ENCODE measurements at places on chromosomes 4 and X.

DNA sequence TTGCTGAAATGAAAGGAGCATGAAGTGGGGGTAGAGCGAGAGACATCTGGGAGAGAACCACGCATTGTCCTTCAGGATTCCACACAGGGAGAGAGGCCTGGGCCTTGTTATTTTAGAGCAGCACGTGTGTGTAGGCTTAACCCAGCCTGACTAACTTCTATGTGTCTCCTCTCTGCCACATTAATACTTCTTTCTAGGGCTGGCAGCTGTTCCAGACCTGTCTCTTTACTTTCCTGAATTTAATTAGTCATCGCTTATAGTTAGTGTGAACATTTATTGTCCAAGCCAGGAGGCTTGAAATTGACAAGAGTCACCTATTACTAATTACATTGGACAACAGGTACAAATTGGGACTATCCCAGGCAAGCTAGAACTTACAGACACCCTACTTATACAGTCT lies 51.3 kb downstream of the SMAD1 start:
- DNase-seq = no peak

DNA sequence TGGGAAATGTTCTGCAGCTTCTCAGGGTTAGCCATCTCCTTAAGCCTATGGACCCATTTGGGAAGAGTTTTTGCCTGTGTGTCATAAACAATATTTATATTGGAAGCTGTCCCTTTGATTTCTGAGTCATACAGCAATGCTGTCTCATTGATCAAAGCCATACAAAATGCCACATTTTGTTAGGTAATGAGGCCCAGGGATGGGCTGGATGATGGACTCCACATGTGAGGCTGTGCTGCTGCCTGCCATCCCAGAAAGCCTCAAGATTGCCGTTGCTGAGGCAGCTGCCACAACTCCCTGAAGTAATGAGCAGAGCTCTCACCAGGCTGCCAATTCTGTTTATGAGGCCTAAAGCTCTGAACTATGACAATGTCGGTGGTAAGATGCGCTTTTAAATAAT lies 12.2 kb upstream of the GJB1 start:
- no peak for DNase-seq

DNA sequence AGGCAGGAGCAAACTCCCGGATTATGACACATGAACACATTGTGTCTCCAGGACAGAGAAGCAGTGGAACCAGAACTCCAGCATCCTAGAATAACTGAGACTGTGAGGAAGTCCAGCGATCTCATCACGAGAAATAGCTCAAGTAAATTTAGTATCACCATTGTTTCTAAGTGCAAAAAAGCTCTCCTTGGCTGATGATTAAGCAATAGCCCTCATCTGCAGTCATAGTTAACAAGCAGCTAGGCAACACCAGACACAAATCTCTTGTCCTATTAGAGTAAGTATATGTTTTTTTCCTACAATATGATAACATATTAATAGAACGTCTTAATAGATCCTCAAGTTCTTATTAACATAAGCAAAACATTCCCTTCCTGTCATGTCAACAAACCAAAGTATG lies 2.4 kb upstream of the CFAP299 start:
- DNase-seq = no peak

- DNase-seq = peak; percentile 33
These were observed 14.9 kb downstream of the IRF2 start for GRCh38 chr4:184459413-184459812.

DNA sequence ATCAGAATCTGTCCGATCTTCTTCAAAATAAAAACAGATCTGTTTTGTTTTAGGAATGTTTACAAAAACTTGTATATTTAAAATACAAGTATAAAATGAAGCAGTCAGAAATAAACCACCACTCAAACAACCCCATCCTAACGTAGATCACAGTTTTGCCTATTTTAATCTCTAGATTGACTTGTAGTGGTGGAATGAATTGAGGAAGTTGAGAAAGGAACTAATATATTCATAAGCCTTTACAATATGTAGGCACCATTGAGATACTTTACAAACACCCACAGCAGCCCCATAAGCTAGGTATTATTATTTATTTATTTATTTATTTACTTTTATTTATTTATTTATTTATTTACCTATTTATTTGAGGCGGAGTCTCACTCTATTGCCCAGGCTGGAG lies 52.3 kb upstream of the KLF3 start:
- peak; percentile 41 for DNase-seq

- no peak for DNase-seq
These were observed 39.5 kb upstream of the TAPT1 start for GRCh38 chr4:16265820-16266219.

All from MV-4-11 (cell line).